ENCODE measurements at places on chromosomes 7 and 10.

- DNase-seq: no peak
Measured at GRCh38 chr7:55488804-55489340, 83.4 kb downstream of the VOPP1 start.

GRCh38 chr10:66882271-66882670 lies 43.6 kb upstream of the LRRTM3 start:
- no peak for DNase-seq

- DNase-seq: no peak
Measured at GRCh38 chr7:126791306-126791705, 461.4 kb downstream of the GRM8 start.

DNA sequence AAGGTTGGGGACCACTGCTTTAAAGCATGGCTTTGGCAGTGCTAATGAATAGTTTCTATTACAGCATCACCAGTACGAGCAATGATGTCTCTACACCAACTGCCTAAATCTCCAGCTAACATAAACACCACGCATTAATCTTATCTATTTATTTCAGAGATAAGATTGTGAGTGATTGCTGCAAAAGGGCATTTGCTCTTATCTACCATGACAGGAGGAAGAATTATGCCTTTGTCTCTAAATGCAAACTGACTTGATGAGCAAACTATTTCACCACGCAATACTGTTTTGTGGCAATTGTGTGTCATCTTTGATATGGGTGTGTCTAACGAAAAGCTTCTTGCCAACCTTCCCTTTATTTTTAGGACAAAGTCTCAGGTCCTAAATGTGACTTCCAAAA lies 684.9 kb downstream of the SORCS1 start:
- no peak for DNase-seq

DNA sequence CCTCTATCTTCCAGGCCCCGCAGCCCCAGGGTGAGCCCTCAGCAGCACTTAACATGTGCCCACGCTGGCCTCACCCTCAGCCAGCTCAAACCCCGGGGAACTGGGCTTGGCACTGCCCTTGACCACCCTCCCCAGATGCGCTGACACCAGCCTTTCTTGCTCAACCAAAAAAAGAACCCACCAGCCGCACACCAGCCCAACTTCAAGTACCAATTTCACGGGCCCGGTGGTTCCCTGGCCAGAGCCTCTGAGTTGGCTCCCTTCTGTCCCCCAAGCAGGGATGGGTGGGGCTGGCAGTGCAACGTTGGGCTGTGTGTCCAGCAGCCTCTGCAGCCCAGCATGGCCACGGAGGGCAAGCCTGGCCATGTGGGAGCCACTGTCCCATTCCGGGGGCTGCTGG lies 96.3 kb downstream of the COL13A1 start:
- no peak for DNase-seq

GRCh38 chr7:76997381-76998284 lies 34.5 kb downstream of the SPDYE17 start:
- no peak for DNase-seq

- DNase-seq: no peak
Measured at GRCh38 chr10:57579926-57580325, 687.8 kb downstream of the IPMK start.

DNA sequence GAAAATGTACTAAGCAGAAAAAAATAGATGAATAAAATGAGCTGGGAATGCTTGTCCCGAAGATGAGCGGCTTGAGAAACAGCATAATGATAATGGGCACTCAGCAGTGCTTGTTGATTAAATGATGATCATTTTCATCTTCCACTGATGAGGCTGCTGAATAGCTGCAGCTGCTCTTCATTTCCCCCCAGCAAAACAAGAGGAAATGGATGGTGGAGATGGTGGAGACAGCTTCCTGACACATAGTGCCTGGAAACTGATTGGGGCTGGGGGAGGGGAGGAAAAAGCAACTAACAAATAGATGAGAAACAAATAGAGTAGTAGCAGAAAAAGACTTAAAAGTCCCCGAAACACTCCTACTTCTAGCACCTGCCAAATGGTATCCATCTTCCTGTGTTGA lies 41.4 kb downstream of the MRC1 start:
- DNase-seq: no peak

- DNase-seq: peak; percentile 32
Measured at GRCh38 chr7:22452142-22452959, 47.6 kb downstream of the STEAP1B start.

DNA sequence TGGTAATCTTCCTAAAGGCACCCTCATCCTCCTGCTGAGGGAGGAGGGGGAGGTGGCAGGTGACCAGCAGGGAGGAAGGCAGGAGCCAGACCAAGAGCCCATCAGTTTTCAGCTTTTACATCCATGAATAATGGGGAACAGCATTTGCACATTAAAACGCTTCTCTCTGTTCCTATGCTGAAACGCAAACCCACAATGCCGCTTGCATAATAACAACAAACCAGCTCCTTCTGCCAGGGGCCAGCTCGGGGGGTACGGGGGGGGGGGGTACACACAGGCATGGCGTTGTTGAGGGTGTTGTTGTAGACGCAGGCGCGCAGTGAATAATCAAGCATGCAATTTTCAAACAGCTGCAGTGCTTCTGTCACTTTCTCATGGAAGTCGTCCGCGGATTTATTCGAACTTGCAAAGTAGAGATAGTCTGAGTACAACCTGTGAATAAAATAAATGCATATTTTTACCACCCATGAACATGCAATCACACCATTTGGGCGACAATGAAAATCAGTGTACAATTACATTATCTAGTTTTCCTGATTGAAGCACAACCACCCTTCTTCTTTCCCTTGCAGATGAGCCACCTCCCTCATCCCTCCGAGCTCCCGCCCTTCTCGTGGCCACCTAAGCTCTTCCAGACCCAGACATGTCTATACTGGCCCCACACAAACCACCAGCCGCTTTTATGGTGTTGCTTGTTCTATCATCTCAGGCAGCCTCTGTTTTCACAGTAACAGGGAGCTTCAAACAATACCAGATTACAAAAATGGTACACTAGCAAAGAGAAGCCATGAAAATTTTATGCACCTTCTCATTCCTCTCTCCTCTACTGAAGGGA lies 72.2 kb downstream of the CHST15 start:
- no peak for DNase-seq

GRCh38 chr7:158563051-158563450 lies 24.6 kb downstream of the PTPRN2 start:
- no peak for DNase-seq

DNA sequence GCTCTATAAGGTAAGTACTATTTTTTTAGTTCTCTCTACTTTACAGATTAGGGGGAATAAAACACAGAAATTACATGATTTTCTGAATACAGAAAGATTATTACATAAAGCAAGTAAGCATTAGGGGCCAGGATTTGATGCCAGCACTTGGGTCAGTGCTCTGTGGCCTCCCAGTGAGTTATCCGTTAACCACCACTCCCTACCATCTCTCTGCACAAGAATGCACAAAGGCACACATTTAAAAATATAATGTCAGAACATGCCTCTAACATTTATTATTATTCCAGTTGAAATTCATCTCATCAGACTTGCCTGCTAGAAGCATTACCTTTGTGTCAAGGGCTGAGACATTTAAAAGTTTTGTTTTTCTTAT lies 59.0 kb downstream of the MET start:
- no peak for DNase-seq

DNA sequence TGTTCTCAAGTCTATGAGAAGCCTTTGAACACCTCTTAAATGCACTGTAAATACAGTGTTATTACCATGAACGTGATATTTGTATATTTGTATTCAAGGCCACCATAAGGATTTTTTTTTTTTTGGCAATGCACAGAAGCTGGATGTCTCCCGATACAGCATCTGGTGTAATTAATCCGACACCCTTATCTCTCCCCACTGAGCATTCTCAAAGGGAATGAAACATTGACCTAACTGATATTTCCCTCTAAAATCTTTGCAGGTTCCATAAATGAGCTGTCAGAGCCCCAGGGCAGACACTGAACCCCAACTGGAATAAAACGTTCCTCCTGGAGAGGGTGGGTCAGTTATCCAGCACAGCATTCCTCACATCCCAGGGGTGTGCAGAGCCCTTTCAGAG lies 316.6 kb downstream of the PAXIP1 start:
- DNase-seq: no peak

DNA sequence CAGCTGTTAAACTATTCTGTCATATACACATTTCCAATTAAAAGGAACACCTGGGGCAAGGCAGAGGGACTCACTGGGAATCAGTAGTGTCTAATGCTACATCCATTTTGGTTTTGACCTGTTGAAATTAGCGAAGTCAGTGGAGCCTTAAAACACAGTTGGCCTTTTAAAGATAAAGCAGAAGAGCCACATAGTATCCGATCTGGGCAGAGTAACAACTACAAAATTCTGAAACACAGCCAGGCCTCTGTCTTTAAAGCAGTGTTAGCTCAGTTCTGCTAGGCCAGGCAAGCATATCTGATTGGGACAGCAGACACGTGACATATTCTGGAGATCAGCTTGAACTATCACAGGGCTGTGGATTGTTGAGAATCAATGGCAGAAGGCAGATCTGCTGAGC lies 117.5 kb upstream of the WNT16 start:
- DNase-seq: no peak

- DNase-seq: no peak
Measured at GRCh38 chr7:46565253-46566096, 644.4 kb upstream of the IGFBP3 start.

- DNase-seq: no peak
Measured at GRCh38 chr7:12494687-12495024, 75.9 kb upstream of the SCIN start.

DNA sequence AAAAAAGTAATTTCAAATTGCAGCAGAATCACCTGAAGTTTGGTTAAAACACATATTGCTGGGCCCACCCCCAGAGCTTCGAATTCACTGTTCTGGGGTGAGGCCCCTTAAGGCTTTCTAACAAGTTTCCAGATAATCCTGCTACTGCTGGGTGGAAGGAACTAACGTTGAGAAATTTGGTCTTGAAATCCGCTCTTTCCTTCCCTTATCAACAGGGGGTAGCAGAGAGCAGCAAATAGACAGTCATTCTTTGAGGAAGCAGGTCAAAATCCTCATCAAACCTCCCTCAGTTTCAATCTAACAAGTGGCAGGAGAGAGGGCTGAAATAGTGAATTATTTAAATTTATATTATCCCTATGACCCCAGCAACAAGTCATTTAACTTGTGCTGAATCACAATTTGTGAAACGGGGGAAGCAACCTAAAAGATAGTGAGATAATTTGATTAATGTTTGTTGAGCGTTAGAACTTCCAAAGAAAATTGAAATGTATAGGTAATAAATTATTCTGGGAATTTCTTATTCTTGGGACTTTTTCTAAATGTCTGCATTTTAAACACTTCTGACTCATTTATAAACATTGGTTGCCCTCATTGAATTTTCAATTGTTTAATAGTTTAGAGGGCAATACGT lies 21.7 kb upstream of the MALSU1 start:
- peak; percentile 41 for DNase-seq

- no peak for DNase-seq
Measured at GRCh38 chr10:124173298-124173900, 80.0 kb upstream of the CHST15 start.

DNA sequence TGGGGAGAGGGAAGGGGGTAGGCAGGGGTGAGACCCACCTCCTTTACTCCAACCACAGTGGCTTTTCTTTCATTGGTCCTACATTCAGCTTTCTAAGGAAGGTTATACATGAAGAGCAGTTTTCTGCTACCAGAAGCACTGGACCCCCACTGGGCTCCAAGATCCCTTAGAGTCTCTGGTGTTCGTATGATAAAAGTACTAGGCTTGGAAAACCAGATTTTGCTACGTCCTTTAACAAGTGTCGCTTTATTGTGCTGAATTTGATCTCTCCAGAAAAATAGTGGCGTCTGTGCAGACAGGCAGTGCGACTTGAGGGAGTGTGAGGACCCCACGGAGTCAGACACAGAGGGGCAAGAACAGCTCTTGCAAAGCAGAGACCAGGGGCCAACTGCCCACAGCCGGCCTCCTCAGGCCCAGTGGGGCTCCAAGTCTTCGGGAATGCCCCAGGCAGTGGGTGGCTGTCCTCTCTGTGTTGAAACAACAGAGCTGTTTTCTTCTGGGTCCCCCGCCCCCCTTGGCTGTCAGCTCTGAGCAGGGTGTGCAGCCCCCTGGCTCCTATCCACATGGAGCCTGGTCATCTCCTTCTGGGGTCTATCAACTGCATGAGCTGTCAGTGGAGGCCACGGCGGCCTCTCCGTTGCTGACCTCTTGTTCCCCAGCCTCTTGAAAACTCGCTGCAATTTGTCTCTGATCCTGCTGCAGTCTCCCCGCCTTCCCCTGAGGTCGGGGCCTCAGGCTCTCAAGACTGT lies 333.2 kb downstream of the RPS24 start:
- no peak for DNase-seq

DNA sequence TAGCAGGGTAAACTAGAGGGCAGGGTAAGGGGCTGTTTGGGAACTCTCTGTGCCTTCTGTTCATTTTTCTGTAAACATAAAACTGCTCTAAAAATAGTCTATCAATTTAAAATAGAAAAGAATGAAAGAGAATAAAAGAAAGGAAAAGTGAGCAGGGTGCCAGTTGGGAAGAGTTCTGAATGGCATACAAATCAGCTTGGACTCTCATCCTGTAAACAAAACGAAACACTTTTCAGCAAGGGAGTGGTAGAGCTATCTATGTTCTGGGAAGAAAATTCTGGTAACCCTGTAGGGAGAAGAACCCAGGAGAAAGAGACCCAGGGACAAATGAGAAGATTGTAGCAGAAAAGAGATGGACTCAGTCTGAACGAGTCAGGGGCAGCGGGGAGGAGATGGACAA lies 24.6 kb downstream of the SCRN1 start:
- DNase-seq: no peak

GRCh38 chr10:119737823-119738222 lies 12.0 kb downstream of the INPP5F start:
- DNase-seq: no peak

DNA sequence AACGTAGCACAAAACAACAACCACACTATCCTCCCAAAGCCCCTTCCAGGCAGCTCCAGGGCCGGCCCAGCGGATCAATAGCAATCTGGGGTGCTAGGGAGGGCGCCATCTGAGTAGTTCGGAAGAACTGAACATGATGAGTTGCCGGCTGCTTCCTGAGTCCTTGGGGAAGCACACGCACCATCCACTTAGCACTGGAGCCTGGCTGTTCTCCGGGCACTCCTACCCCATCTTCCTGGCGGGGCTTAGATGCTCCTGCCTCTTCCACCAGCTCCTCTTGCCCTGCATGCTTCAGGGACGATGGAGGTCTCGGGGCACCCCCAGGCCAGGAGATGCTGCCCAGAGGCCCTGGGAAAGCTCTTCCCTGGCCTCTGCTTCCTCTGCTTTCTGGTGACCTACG lies at the start of gene KCNK18:
TSS of gene KCNK18 (plus strand) at position 301 of the 400 bp plus-strand sequence. CDS start at position 301, 0 bp downstream.
- DNase-seq: no peak

DNA sequence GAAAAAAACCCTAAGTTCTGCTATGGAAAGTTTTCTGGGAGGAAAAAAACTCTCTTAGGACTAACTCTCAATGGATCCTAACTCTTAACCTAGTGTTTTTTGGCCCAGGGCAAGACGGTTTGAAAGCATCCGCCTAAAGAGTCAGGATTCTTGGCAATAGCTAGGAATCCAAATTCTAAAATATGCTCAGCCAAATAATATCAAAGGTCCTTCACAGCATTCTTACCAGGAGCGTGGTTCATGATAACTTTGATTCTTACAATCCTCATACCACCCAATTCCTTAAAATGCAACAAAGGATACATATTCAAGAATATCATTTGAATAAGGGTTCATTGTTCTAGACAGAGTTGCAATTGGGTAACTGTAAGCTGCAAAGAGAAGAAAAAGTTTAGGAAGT lies 21.3 kb downstream of the CPA1 start:
- DNase-seq: no peak

- DNase-seq: no peak
Measured at GRCh38 chr7:66301737-66302136, 96.6 kb downstream of the TPST1 start.
